ENCODE measurements at places on chromosomes 7 and 10.

DNA sequence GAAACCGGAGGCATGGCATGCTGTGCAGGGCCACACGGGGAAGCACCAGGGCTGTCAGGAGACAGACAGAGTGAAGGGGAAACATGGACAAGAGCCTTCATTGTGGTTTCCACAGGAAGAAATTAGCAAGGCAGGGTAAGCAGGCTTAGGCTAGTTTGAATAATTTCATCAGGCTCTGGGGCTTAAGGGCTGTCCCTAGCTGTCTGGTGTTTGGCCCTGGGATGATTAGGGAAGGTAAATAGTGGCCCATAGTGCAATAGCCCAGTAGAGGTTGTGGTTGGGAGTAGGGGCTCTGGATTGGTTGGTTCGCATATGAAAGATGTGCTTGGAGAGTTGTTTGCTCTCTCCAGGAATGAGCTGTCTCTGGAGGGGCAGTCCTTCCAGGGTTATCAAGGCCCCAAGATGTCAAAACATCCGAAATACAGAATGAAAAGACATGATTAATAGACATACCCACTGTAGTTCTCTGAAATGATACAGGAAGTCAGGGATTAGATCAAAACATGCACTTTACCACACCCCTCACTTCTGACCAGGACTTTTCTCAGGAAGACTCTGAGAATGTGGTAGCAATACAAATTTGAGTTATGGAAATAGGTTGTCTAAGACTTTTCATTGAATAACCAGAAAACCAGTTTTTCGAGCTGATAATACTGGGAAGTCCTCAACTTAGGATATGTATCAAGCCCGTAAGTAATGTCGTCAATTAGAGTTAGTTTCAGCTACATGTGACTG, 224.9 kb upstream of the NFE2L3 start:
- DNase-seq: no peak

GRCh38 chr10:125147971-125148439, 12.4 kb downstream of the CTBP2 start:
- no peak for DNase-seq

DNA sequence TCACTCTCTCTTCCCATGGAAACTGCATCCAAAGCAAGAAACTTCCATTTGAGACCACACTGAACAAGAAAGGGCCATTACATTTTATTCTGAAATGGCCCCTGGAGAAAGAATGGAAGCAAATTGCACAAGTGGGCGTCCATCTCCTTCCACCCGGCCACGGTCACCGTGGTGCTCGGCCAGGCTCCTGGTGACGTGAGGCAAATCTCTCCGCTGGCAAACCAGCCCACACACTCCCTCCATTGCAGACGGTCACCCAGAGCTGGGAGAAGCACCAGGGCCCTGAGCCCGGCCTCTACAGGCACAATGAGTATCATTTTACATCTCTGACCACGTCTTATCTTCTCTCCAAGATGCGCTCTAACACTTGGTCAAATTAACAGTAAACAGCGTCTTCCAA, 126.1 kb upstream of the FAM20C start:
- DNase-seq: no peak

- no peak for DNase-seq
Observed at GRCh38 chr7:75689246-75690099, 49.3 kb downstream of the HIP1 start.

Measured in stimulated activated CD4-positive, alpha-beta T cell treated with anti-CD3 and anti-CD28 coated beads, Interleukin-4, amount 100 ng/mL, for 48 hours (primary cell).